Inflammatory macrophage treated with lipopolysaccharide for 4 hours (primary cell): ENCODE measurements at places on chromosomes 4 and X.
A peak's percentile ranks its signal among the peaks of the same experiment; 100 is the strongest.

GRCh38 chr4:8724436-8725070, 132.0 kb downstream of the CPZ start:
- DNase-seq: no peak

DNA sequence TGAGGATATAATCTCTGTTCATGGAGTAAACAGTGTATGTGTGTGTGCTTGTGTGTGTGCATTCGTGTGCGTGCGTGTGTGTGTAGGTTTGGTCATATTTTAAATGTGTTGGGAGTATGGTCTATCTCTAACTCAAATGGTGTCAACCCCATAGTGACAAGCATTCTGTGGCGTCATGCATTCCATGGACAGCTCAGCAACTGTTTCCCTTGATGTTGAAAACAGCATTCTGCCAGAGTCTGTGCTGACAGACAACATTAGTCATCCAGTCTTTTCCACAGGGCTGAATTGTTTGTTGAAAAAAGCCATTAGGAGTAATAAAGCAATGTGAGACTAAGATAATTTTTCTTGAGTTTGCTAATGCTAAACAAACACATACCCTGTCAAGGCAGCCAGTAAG, 706.6 kb downstream of the PCDH19 start:
- no peak for DNase-seq

- DNase-seq: peak; percentile 28
Observed at GRCh38 chr4:158722291-158722916, 792 bp downstream of the PPID start.

- DNase-seq: no peak
Observed at GRCh38 chr4:92307866-92308265, 4.1 kb downstream of the GRID2 start.

DNA sequence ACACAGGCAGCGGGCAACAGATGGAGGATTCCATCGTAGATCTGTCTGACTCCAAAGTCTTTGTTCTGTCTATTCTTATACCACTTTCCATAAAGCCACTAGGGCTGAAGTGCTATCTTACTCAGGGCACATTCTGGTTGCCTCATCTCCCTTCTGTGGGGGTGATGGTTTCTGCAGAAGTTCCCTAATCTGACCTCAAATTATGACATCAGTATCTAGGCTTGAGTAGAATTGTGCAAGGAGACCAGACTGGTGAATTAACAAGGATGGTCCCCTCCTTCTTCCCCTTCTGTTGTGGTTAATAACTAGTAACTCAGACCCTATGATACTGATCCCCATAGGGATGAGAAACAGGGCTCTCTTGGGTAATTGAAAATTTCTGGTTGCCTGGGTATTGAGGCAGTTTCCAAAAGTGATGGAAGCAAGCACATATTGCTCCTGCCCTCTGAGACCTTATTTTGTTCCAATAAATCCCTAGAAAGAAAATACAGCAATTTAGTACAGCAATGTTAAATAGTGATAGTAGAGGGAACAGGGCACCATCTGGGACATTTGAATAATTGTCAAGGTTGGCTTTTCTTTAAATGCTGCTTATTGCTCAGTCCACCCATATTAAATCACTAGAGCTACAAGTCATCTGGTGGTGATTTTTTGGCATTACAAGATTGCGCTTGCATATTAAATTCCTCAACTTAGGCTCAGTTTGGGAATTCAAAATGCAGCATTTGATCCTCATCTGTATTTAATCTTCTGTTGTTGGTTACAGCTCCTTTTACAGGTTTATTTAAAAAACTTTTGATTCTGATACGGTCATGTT, 57.3 kb upstream of the AP1S2 start:
- peak; percentile 94 for DNase-seq

DNA sequence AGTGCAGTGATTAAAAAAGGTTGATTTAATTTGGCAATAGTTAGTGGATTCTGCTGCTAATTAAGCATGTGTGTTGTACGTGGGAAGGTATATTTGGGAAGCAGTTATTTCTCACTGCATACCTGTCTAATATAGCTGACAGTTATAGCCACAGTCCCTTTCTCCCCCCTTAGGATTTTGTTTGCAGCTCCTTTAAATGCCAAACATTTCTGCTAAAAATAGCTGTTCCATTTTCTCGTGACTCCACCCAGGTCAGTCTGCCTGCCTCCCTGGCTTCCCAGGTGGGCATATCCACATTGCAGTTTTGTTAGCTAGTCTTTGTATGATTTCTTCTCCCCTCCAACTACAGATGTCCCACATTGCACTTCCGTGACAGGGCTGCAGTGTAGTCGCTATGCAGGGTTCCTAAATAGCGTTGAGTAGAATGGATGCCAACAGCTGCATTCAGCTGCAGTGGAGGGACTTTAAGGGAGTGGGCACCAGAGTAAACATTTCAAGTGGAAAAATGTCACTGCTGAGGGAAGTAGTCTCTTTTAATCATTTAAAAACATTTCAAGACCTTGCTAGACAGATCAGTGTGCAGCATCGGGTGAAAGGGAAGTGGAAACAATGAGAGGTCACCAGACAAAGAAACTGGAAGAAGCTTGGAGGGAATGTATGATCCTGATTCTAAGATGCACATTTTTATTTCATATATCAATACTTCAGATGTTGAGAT, 326.3 kb downstream of the RAPGEF2 start:
- DNase-seq: no peak

GRCh38 chrX:7378406-7378805, 230.5 kb upstream of the PUDP start:
- no peak for DNase-seq

- peak; percentile 20 for DNase-seq
Observed at GRCh38 chrX:96707804-96708203, 23.2 kb downstream of the DIAPH2 start.

- no peak for DNase-seq
Observed at GRCh38 chrX:14922437-14922836, 49.2 kb downstream of the MOSPD2 start.

- no peak for DNase-seq
Observed at GRCh38 chrX:136106920-136107528, 40.3 kb upstream of the FHL1 start.

DNA sequence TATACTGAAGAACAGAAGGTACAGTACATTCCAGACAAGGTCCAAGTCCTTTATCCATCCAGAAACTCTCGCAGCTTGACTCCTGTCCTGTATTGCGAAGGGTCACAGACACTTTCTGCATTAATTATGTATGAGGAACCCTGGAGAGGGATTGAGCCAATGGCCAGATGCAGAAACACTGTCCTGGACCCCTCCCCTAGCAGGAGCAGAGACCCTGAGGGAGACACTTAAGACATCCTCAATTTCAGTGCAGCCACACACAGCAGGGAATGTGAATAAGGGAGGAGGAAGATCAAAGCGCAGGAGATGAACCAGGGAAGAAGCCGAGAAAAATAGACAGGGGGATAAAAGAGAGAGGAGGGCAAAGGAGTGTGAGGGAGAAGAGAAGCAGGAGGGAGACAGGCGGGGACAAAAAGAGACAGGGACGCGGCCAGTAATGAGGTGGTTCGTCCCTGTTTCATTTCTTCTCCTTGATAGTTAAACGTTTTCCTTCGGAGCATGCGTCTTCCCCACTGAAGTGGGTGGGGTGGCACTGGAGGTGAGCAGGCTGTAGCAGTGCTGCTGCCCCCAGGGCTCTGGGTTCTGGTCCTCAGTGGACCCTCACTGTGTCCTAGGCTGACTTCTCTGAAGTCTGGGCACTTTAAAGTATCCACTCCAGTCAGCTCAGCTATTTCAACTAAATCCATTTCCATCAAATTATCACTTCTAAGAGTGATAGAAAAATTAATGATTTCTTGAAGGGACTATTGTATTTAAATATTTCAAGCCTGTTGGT, 356.4 kb upstream of the NOCT start:
- DNase-seq: no peak

- no peak for DNase-seq
Observed at GRCh38 chr4:26871611-26872010, 11.0 kb downstream of the STIM2 start.

GRCh38 chr4:173930329-173930967, 353.0 kb downstream of the FBXO8 start:
- no peak for DNase-seq

DNA sequence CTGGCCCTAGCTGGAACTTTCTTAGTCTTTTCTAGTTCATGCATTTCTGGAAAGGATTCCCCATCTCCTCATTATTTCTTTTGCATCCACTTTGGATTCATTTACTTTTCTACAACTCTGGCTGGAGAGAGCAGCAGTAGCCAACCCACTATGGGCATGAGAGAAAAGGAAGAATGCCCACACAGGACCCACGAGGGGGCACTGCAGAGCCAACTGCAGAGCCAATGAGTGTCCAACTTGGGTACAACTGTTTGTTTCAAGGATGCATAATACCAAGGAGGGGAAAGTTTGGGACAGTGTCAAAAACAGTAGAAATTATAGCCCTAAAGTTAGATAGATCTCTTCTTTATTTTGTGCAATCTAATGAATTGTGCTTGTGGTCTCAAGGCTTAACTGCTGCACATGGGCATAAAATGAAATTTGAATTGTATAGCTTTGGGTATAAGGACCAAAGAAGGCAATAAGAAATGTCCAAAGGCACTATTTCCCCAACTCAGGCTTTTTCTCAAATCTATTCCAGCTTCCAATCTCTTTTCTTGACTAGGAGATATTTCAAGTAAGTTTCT, 230.6 kb downstream of the NSUN7 start:
- no peak for DNase-seq

- DNase-seq: no peak
Observed at GRCh38 chr4:7782783-7783182, 156.9 kb downstream of the AFAP1 start.

DNA sequence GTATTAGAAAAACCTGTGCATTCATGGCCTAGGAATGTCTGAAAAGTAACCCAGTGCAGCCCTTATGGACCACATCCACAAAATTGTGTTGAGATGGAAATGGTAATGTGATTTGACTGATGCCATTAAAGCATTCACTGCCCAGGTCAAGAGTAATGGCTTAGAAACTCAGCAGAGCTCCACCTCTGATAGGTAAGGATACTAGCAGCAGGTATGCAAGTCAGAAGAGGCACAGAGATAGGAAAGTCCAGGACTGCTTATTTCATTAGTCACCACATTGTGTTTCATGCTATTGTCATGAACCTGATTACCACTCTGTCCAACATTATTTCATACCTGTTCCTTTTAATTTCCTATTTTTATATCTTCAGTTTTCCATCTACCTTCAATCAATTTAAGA, 2042.2 kb downstream of the ARAP2 start:
- DNase-seq: no peak

- no peak for DNase-seq
Observed at GRCh38 chr4:38581426-38582106, 82.4 kb upstream of the KLF3 start.

DNA sequence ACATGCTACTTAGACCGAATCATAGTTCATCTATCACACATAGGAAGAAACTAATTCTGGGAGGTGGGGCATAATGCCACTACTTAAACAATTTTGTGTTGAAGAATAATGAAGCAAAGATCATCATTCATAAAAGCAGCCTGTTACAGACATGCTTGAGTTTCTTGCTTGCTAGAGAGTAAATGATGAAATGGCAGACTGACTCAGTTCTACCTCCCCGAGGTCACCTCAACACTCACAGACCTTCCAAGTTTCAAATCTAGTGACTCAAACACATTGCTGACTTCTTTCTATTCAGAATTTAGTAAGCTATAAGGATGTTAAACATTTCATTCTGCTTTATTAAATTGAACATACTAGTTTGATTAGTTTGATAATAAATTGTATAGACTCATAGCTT, 636.5 kb upstream of the FRG1 start:
- no peak for DNase-seq

DNA sequence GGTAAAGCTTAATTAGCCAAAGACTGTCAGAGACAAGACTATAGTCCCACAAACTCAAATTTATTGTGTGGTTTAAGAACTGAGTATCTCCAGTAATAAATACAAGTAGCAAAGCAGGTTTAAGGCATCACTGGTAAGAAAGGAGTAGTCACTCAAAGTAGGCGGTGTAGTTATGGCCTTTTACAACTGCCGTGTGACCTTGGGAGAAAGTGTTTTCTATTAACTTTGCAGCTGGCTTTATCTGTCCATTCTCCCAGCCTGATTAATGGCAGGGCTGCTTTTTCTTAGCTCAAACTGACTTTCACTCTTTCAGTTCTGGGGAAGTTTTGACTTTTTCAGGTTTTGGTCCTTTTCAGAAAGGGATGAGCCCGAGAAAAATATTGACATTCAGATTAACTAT, 7.4 kb upstream of the PAK3 start:
- DNase-seq: no peak

GRCh38 chr4:48047421-48047844, 30.9 kb downstream of the NIPAL1 start:
- DNase-seq: peak; percentile 46

GRCh38 chr4:118761397-118762016, 74.4 kb downstream of the SEC24D start:
- DNase-seq: no peak

GRCh38 chr4:80255329-80256095, 11.0 kb upstream of the FGF5 start:
- DNase-seq: no peak

GRCh38 chr4:140928880-140929279, 172.7 kb upstream of the TBC1D9 start:
- no peak for DNase-seq

DNA sequence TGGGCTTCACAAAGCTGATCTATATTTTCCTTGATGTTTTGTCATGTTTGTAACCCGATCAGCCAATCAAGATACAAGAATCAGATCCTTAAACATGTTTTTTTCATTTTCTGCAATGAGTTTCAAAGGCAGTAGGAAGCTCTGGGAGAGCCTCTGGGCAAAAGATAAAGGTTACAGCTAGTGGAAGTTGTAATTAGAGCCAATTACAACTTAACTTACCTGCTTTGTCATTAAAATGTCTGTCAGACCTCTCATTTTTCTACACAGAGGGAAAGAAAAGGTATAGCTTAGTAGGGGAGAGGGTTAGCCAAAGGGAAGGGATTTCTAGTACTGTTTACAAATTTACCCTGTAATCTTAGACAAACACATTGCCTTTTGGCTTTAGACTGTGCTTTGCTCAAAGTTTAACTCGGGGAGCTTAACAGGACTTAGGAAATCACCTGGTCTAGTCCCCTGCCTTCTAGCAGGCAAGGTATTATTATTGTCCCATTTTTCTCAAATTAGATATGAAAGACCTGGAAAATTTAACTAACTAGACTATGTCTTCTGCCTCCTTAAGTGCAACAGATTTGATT, 55.8 kb downstream of the FGF16 start:
- no peak for DNase-seq

- peak; percentile 87 for DNase-seq
Observed at GRCh38 chr4:70734168-70734954, 12.6 kb downstream of the RUFY3 start.

GRCh38 chr4:18645351-18645750, 623.8 kb upstream of the LCORL start:
- no peak for DNase-seq

- DNase-seq: peak; percentile 62
Observed at GRCh38 chr4:53688186-53688790, 97.0 kb upstream of the LNX1 start.

- no peak for DNase-seq
Observed at GRCh38 chrX:40088803-40089540, 8.8 kb downstream of the BCOR start.

- DNase-seq: no peak
Observed at GRCh38 chrX:131262738-131263679, 26.1 kb downstream of the IGSF1 start.

- no peak for DNase-seq
Observed at GRCh38 chr4:3401436-3402171, 40.2 kb upstream of the HGFAC start.
